SK-N-MC (cell line): ENCODE measurements at places on chromosomes 4 and X.

GRCh38 chr4:161791796-161792556, 371.8 kb downstream of the FSTL5 start:
- DNase-seq = no peak

GRCh38 chr4:68373513-68373912, 23.6 kb upstream of the YTHDC1 start:
- DNase-seq = no peak

- DNase-seq = no peak
Observed at GRCh38 chrX:72262077-72262476, 15.0 kb downstream of the RPS4X start.

DNA sequence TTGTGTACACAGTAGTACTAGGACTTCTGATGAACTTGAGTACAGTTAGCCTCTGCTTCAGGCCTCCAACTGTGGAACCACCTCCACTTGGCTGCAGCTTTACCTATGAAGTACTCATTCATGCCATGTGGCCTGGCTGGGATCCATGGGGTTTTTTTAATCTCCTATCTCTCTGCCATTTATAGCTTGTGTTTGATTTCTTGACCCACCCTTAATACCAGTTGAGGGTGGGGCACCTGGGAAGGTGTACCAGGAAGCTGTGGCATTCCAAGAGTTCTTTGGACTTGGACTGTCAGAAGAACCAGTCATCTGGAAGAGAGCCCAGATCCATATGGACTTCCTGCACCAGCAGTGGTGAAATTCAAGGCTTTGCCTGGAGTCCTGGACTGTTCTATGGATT, 230.1 kb downstream of the SHROOM3 start:
- no peak for DNase-seq

DNA sequence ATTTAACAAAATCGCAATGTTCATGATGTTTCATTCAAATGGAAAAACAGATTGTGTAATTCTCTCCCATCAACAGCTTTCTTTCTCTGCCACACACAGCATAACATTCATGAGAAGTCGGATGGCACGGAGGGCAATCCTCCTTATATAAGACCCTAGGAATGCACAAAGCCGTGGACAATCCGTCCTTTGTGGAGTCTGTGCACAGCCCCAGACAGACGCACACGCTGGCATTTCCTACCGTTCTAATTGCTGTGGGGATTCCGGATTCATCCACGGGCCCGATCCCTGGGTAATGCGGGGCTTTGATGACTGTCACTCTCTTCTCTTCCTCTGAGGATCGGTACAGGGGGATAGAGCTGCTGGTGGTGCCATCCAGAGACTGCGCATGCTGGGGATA, 121.9 kb upstream of the PDLIM3 start:
- no peak for DNase-seq

DNA sequence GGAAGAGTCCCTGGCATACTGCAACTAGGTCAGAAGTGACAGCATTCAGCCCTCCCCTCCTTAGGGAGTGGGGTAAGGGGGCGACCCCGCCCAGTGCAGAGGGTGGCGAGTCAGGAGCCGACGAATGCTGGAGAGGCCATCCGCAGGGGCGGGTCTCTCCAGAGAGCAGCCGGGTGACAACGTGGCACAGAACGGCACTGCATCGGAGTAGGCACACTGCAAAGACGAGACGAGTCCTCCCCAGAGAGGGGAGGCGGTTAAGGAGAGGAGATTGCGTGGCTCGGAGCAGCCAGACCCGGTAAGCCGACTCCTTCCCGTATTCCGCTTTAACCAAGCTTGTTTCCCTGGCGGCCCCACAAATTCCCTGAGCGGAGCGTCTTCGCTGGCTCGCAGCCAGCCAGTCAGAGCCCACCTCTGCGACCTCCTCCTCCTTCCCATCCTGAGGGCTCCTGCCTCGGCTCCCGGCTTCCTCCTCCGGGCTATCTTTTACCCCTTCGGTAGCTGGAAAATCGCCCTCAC, 54.9 kb downstream of the LINC00632 start:
- no peak for DNase-seq

DNA sequence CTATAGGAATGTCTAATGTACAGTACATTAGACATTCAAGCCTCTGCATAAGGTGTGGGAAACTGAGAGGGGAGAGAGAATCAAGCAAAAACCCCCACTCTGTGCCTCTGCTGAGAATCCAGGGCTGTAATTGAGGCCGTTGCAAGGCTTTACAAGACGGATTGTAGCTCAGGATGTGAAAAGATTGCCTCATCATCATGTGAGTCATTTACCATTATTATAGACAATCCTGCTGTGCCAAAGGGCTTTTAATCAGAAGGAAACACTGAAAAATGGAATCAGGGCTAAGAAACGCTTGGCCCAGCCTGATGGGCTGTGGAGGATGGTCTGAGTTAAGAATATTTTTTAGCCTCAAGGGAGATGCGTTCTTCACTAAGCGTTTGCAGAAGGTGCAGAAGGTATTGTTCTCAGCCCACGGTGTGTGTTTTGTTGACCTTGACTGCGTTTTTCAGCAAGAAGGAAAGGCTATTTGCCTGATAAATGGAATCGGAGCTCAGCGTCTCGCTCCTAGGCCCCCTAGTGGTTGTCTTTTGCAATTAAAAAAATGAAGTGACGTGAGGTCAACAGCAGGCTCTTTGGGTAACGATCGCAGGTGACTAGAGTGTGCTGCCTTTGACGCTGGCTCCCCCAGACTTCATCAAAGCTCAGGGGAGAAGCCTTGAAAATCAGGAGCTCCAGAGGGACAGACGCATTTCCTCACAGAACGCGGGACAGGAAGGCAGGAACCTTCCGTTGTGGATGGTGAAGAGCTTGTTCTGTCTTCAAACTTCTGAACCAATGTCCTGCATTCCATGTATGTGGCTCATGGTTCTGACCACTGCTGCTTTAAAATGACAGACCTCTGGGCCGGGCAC, 18.1 kb upstream of the CHRNA9 start:
- DNase-seq = peak; percentile 93

GRCh38 chrX:73851014-73852009, 288.3 kb downstream of the CHIC1 start:
- peak; percentile 79 for DNase-seq

DNA sequence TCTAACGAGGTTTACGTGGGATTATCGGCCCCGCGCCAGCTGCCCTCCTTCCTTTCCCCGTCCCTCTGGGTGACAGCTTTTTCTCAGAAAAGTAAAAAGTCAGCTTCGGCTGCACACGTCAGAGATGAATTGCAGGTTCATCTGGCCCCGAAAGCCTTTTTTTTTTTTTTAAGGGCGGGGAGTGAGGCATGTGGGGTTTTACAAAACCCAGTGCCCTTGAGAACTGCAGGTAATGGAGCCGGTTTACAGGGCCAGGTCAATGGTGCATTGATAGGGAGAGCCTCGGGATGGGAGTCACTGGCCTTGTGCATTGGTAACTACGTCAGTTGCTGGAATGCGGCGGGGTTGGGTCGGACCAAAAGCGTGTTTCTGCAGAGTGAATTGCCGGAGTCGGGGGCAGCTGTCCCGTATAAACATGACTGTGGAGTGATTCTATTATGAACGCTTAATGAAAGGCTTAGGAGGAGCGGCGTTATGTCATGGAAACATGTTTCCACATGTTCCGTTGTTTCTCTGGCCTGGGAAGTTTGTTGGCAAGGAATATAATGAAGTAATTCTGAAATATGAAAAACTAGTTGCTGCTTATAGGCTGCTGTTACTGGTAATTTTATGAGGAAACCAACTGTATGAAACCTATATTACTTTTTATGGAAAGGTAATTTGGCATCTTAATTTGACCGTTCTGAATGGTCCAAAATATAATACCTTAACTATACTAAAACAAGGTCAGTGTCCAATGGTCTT, 1.1 kb downstream of the HSPA4L start:
- no peak for DNase-seq

DNA sequence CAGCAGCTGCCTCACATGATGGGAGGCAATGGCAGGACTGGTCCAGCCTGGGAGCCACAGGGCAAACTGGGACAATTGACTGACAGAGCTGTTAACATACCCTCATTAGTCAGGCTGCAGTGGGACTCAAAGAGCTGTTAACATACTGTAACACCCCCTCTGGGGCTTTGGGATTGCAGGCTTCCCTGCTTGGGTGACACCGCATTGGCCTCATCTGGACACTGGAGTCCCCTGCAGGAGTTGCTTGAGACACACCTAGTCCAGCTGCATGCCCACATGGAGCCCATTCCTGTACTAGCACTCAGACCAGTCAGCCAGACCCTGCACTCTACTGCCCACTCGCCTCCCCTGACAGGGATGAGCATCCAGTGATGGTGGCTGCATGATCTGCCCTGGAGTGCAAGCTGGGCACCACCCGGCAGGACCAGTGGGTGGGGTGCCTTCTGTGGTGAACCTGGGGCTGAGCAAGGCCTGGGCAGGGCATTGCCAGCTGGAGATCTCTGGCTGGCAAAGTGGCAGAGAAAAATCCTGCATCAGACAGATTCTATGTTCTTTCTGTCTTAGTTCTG, 138.8 kb downstream of the DTHD1 start:
- DNase-seq = no peak

DNA sequence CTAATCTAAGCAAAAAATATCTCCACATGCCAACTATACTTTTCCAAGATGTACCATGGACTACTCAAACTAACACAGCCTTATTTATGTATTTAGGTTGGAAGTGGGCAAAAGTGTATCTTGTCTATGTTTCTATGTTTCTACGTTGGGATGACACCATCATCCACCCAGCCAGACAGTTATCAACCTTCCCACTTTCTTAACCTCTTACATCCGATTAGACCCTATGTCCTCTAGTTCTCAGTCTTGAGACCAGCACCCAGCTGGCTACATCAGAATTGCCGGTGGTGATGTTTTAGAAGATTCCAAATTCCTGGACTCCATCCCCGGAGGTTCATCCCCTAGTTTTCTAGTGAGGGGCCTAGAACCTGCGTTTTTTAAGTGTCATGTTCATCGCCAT, 1.0 kb upstream of the AASDH start:
- DNase-seq = no peak

DNA sequence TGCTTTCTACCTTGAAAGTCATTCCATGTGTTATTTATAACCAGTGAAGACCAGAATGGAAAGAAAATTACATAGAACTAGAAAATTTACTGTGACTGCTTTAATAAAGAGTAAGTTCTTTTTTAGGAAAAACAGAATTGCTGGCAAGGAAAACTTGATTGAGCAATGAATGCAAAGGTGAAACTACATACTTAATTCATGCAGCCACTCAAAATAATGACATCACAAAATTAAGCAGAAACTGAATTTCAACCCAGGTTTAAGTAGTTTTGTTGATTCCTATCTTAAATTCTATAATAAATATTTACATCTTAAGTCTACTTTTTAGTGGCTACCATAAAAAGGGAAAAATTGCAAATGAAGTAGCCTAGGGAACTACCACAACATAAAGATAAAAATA, 14.0 kb downstream of the CHM start:
- DNase-seq = no peak

DNA sequence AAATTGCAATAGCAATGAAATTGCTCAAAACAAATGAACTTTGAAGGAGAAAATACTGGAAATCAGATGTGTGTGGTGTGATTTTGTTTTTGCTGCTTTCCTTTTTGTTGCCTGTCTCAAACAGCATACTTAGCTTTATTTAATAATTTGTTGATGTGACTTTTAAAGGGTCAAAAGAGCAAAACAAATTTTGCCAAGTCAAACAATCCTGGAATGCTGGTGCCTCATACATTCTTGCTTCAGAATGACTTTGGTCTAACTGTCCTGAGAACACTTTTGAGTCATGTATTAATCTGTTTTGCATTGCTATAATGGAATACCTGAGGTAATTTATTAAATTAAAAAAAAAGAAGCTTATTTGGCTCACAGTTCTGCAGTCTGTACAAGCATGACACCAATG, 3.4 kb downstream of the PF4V1 start:
- no peak for DNase-seq

DNA sequence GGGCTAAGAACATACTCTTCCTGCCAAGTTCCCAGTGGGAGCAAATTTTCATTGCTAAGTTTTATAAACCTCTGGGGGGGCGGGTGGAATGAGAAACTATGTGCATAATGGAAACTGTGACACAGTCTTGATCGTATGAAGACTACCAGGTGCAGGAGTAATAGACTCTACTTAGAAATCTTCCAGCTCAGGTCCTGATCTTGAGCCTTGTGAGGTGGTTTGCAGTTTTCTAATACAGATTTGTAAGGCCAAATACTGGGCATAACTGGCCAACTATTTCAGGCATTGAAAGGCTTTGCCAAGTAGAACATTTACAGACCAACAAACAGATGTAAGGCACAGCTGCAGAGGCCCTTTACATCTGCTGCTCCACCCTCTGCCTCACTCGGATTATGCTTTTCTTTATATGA, 89.7 kb upstream of the CBR4 start:
- DNase-seq = peak; percentile 40

- no peak for DNase-seq
Observed at GRCh38 chr4:141900856-141901255, 264.5 kb downstream of the IL15 start.

DNA sequence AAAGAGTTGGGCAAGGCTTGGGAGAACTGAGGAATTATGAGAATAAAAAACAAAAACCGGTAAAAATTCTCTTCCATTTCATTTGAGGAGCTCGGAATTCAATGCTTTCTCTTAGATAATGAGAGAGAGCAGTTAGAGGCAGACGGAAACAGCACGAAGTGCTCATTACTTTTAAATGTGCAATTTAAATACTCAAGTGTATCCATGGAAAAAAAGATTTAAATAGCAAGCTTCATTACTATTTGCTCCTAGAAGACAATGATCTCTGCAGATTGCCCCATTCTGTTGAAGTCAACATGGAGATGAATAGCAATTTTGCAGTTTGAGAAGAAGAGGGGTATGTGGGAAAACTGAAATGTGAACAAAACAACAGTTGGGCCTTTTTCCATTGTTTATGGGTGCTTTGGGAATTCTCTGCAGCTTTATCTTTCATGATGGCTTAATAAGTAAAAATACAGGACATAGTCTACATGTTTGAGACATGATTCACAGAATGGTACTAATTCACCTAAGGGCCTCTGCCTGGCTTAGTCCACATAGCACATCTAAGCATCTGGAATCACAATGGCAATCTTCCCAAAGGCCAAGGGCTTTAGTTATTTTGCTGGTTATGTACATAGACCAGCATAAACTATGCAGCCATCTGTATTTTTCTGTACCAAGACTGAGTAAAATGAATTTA, 512.7 kb upstream of the FAT1 start:
- DNase-seq = no peak

DNA sequence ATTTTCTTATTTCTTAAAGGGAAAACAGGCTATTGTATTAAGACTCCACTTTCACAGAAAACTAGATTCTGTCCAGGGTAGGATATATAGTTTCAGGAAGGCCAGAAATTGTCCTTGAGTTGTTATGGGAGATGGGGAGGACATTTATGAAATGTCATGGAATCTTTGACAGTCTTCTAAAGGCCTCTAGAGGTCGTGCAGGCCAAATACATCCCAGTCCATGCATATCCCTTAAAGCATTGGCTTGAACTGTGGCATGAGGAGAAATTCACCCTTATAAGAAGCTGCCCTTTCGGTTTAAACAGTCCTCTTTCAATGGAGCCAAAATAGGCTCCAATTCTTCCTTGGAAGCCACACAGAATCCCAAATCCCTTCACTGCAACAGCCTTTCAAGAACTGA, 183.6 kb upstream of the NOCT start:
- no peak for DNase-seq

GRCh38 chr4:123945301-123945700, 548.7 kb downstream of the SPRY1 start:
- DNase-seq = no peak

GRCh38 chr4:140844061-140844460, 87.9 kb upstream of the TBC1D9 start:
- DNase-seq = no peak
